ENCODE measurements at places on chromosomes 2 and 18.

DNA sequence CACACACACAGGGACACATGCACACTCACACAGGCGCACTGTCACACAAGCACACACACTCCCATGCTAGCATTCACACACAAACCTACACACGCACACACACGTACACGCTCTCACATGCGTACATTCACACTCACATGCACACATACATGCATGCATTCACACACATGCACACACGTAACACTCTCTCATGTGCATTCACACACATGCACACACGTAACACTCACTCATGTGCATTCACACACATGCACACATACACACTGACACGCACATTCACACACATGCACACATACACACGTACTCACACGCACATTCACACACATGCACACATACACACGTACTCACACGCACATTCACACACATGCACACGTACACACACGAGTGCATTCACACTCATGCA lies 16.3 kb downstream of the ADI1 start:
- peaks cover 57% of the 10 kb centered on the region for H3K36me3 ChIP-seq
- no peak overlapping the region for H3K27ac ChIP-seq
- DNase-seq, result no peak
- peaks cover 30% of the 10 kb centered on the region for H3K4me1 ChIP-seq
- H3K27me3 ChIP-seq, result no peaks in the 10 kb centered on the region

- no peak overlapping the region for H3K4me3 ChIP-seq
- H3K27ac ChIP-seq, result no peak overlapping the region
Observed at GRCh38 chr2:101133492-101134100, 17.6 kb downstream of the TBC1D8 start.

- peaks cover 18% of the 10 kb centered on the region for H3K36me3 ChIP-seq
- no peak overlapping the region for H3K4me3 ChIP-seq
- peaks cover 4% of the 10 kb centered on the region for H3K4me1 ChIP-seq
- no peaks in the 10 kb centered on the region for H3K27me3 ChIP-seq
- no peak overlapping the region for H3K27ac ChIP-seq
Observed at GRCh38 chr2:97656905-97657587, 6.8 kb downstream of the ACTR1B start.

GRCh38 chr2:82853299-82853698 lies 1605.8 kb downstream of the SUCLG1 start:
- no peaks in the 10 kb centered on the region for H3K36me3 ChIP-seq
- no peaks in the 10 kb centered on the region for H3K27me3 ChIP-seq
- no peak overlapping the region for H3K27ac ChIP-seq

- no peaks in the 10 kb centered on the region for H3K27me3 ChIP-seq
- no peak overlapping the region for H3K4me3 ChIP-seq
- no peaks in the 10 kb centered on the region for H3K4me1 ChIP-seq
- no peak for DNase-seq
- H3K27ac ChIP-seq, result no peak overlapping the region
Observed at GRCh38 chr2:38262069-38262871, 114.8 kb downstream of the ATL2 start.

DNA sequence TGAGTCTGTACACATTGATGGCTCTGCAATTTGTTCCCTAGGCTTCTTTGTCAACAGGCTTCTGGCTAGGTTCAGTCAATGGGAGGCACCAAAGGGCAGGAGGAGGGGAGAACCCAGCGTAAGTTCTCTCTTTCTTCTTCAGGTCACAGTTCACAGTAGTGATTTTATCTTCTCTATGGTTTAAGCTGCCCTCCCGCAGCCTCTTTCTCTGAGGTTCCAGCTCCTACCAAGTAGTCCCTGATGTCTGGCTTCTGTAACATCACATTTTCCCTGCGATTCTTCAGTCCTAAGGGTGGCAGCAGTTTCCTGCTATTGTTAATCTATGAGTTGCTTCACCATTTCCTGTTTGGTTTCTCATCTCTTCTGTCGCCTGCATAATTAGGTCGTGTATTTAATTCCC lies 107.4 kb downstream of the CPO start:
- no peaks in the 10 kb centered on the region for H3K27me3 ChIP-seq
- no peak overlapping the region for H3K4me3 ChIP-seq
- no peaks in the 10 kb centered on the region for H3K36me3 ChIP-seq
- H3K4me1 ChIP-seq, result no peaks in the 10 kb centered on the region

- no peaks in the 10 kb centered on the region for H3K36me3 ChIP-seq
- DNase-seq, result no peak
- no peaks in the 10 kb centered on the region for H3K27me3 ChIP-seq
- H3K27ac ChIP-seq, result no peak overlapping the region
- no peaks in the 10 kb centered on the region for H3K4me1 ChIP-seq
- no peak overlapping the region for H3K4me3 ChIP-seq
Observed at GRCh38 chr2:45072862-45073237, 63.6 kb upstream of the SIX2 start.

GRCh38 chr2:171830039-171830438 lies 64.0 kb downstream of the SLC25A12 start:
- H3K4me1 ChIP-seq, result peaks cover 6% of the 10 kb centered on the region
- no peak overlapping the region for H3K27ac ChIP-seq
- H3K27me3 ChIP-seq, result no peaks in the 10 kb centered on the region
- DNase-seq, result no peak
- H3K36me3 ChIP-seq, result no peaks in the 10 kb centered on the region

Measured in liver (tissue), 10 donors.